Spinal cord (tissue), 10 donors: ENCODE measurements at places on chromosomes 1 and 21. TPM values are rescaled to one million over a fixed set of nuclear protein-coding genes. Genes with fewer than 3 reads are reported as not detected.

- no peak for DNase-seq
Measured at GRCh38 chr1:103527331-103527730, 1.8 kb downstream of the RNPC3 start.

- no peak for DNase-seq
Measured at GRCh38 chr21:42366292-42367010, at the start of gene TFF1. TSS of gene TFF1 (minus strand) at chr21:42366535. CDS start at chr21:42366495, 40 bp downstream.

DNA sequence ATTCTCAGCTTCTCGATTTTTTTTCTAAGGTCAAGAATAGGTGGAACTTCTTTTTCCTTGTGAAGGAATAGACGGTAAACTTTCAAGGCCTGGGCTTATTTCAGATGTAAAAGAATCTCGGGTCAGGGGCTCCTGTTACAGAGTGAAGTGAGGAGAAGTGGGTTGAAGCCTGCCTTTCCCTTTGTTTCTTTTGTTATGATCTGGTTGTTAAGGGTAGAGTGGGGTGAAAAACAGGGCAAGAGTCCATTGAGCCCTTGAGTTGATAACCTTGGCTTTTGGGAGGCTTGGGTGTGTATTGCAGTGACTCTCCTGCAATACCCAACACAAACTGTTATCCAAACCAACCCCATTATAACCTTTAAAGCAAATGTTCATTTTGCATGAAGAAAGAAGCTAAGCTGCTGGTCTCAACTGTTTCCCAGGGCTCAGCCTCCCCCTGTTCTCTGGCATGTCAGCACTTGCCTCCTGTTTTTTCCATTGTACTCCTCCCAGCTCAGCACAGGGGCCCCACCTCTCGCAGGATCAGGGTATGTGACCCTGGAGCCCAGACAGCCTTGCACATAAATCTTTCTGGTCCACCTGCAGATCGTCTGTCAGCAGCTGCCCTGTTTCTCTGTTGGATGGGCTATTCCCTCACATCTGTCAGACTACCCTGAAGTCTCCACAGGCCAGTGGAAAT is 102.4 kb downstream of the CACHD1 start:
- no peak for DNase-seq

INKA2 gene
- polyA plus RNA-seq, result 25.9 TPM

- no peak for DNase-seq
Measured at GRCh38 chr1:168488138-168488537, 55.7 kb downstream of the XCL2 start.
